T-helper 22 cell (primary cell): ENCODE measurements at places on chromosomes 1 and 21.

- no peak for DNase-seq
These were observed 25.3 kb downstream of the RNF223 start for GRCh38 chr1:1048765-1049164.

GRCh38 chr21:14050121-14050520, 160.6 kb downstream of the LIPI start:
- DNase-seq = no peak

DNA sequence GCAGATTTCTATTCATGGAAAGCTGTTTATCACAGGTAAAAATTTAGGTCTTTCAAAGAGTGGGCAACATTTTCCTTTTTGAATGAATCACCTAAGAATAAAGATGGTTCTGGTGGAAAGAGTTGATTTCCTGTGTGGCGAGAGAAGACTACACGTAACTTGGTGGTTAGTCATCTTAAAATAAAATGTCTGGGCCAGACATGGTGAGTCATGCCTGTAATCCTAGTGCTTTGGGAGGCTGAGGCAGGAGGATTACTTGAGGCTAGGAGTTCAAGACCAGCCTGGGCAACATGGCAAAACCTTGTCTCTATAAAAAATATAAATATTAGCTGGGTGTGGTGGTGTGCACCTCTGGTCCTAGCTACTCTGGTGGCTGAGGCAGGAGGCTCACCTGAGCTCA, 65.7 kb downstream of the DISP1 start:
- DNase-seq = no peak

GRCh38 chr1:229209386-229209785, 61.5 kb upstream of the RAB4A start:
- no peak for DNase-seq

DNA sequence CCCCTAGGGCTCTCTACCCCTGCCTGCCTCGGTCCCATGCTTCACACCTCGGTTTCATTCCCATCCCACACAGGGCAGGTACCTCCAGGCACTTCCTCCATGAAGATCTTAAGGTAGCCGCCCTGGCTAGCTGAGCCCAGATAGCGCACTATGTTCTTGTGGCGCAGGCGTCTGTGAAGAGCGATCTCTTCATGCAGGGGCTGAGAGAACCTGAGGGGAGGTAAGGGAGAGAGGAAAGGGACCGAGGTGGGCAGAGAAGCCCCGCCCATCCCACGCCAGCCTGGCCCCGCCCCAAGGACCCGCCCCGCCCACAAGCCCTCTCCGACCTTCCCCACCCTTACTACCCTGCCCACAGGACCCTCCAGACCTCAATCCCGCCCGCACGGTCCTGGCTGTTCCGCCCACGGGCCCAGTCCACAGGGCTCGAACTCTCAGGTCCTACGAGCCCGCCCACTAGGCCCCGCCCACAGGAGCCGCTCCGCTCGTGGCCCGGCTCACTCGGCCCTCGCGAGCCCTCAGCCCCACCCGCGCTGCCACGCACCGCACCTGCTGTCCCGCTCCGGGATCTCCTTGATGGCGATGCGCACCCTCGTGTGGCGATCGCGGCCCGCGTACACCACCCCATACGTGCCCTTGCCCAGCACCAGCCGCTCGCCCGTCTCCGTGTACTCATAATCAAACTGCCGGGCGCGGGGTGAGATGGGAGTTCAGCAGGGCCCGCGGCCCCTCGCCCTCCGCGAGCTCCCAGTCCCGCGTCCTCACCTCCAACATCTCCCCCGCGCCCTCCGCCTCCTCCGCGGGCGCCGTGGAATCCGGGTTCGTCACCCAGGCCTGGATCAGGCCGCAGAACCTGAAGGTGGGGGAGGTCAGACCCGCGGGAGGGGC, 6.4 kb downstream of the MAP3K6 start:
- peak; percentile 51 for DNase-seq

DNA sequence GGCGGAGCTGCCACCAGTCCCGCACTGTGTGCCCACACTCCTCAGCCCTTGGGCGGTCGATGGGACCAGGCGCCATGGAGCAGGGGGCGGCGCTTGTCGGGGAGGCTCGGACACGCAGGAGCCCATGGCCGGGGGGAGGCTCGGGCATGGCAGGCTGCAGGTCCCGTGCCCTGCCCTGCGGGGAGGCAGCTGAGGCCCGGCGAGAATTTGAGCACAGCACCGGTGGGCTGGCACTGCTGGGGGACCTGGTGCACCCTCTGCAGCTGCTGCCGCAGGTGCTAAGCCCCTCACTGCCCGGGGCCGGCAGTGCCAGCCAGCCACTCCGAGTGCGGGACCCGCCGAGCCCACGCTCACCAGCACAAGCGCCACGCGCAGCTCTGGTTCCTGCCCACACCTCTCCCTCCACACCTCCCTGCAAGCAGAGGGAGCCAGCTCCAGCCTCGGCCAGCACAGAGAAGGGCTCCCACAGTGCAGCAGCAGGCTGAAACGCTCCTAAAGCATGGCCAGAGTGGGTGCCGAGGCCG, 267.7 kb downstream of the RYR2 start:
- DNase-seq = no peak

DNA sequence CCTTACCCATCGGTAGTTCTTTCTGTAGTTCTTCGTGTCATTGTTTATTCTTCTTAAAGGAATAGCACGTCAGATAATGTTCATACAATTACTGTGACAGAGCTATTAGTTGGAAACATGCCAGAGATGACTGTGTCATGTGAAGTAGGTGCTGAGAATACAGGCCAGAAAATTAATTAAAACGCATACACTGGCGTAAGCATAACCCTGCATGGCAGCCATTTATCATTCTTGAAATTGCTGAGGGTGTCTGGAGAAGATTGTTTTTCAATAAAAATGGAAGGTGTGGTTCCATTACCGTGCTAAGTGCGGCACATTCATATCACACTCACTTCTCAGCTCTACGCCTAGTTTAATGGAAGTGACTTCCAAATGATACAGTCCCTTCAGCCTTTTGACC, 7.8 kb downstream of the ETS2 start:
- DNase-seq = no peak

DNA sequence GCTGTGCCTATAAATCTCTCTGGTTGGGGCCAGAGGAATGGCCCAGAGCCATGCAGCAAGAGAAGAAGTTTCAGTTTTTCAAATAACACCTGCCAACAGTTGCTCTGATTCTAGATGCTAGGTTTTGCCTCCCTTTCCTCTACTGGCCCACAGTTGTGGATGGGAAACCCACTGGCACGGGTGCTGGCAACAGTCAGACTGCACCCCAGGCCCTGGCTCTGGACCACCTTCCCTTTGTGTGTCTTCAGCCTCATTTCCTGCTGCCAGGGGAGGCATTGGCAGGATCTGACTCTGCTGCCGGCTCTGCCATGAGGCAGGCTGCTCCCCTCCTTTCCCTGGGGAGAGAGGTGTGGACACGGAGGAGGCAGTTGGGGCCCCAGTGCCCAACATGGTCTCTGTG, 142.0 kb downstream of the IGSF21 start:
- no peak for DNase-seq

- no peak for DNase-seq
These were observed 114.4 kb upstream of the TMEM51 start for GRCh38 chr1:15039017-15039648.

DNA sequence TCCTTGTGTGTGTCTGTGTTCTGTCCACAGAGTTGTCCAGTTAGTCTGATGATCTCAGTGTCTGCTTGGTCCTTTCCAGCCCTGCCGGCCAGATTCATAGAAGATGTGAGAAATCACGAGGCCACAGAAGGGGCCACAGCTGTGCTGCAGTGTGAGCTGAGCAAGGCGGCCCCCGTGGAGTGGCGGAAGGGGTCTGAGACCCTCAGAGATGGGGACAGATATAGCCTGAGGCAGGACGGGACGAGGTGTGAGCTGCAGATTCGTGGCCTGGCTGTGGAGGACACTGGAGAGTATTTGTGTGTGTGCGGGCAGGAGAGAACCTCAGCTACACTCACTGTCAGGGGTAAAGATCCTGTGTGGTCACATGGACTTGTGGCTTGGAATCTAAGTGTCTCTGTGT, 95.8 kb downstream of the OBSCN start:
- DNase-seq = no peak

GRCh38 chr21:40623528-40623927, 223.4 kb downstream of the DSCAM start:
- no peak for DNase-seq

DNA sequence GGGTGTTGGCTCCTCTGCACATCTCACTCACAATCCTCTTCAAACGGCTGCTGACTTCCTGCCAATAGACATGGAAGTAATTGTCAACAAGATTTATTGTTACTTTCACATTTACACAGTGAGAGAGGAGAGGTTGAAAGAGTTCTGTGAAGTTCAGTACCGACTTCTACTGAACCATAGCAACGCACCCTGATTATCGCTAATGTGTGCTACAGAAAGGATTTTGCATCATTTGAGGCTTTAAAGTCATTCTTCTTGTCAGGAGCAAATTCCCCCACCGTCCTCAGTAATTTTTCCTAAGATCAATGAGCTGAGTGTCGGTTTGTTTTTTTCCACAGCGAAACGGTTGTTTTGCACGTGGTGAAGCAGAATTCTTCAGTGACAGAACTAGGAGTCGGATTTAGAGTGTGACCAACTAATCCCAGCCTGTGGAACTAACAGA, 361.0 kb downstream of the ADGRL2 start:
- no peak for DNase-seq

DNA sequence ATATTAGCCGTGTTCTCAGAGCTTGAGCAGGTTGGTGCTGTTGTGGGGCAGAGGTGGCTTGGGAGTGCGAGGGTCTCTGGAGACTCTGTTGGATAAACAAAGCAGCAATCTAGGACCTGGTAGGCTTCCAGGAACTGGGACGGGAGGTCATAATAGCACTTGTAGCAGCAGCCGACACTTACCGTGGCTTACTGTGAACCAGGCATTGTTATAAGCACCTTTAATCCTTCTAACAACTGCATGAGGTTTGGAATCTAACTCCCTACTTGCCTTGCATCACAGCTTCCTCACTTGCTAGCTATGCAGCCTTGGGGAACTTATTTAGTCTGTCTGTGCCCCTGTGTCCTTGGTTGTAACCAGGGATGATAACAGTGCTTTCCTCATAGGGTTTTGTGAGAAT, 94.9 kb downstream of the NAV1 start:
- DNase-seq = no peak

- DNase-seq = no peak
These were observed 358.6 kb upstream of the LYPLAL1 start for GRCh38 chr1:218815076-218815475.

GRCh38 chr1:85087659-85088407, 39.5 kb upstream of the MCOLN3 start:
- no peak for DNase-seq

GRCh38 chr1:43522776-43523480, 7.8 kb upstream of the PTPRF start:
- no peak for DNase-seq

DNA sequence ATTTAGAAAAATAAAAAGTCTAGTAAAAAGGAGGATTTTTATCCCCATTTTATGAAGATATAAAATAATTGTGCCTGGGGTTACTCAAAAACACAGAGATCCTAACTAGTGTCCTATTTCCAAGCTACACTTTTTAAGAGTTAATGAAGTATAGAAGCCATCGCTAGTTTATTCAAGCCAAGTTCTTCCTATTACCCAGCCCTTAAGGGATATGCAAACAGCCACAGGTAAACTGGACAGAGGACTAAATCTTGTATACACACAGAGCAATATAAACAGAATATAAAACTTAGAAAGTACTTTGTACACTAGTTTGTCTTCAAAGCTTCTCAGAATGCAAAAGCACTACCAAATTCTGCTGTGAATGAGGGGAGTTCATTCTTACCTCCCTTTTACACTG, 111.1 kb downstream of the RERE start:
- DNase-seq = no peak
